ENCODE measurements at places on chromosomes 2 and 18. TPM values are rescaled to one million over a fixed set of nuclear protein-coding genes. Genes with fewer than 3 reads are reported as not detected.

STARD6 gene
- total RNA-seq: not detected

SIX2 gene
- 0.65 TPM for total RNA-seq

CHRNG gene
- total RNA-seq: not detected

MAPRE3 gene
- total RNA-seq: 3.4 TPM

PLCD4 gene
- total RNA-seq: 6.7 TPM

CYP27A1 gene
- total RNA-seq: 35.2 TPM

ST8SIA3 gene
- total RNA-seq: not detected

LRRC30 gene
- total RNA-seq: not detected

THSD7B gene
- not detected for total RNA-seq

CHRND gene
- total RNA-seq: not detected

SGPP2 gene
- total RNA-seq: 0.12 TPM

SPEG gene
- 55.8 TPM for total RNA-seq

TNS1 gene
- total RNA-seq: 96.4 TPM

SEMA4F gene
- 10.1 TPM for total RNA-seq

NCKAP5 gene
- 0.85 TPM for total RNA-seq

GCKR gene
- 0.32 TPM for total RNA-seq

COLEC11 gene
- not detected for total RNA-seq

POTEC gene
- total RNA-seq: not detected

POTEE gene
- total RNA-seq: not detected

TXNDC2 gene
- 0.12 TPM for total RNA-seq

INO80D gene
- 11.8 TPM for total RNA-seq

VIT gene
- 28.7 TPM for total RNA-seq

ABCG5 gene
- total RNA-seq: not detected
